ENCODE measurements at places on chromosomes 12 and 14. TPM values are rescaled to one million over a fixed set of nuclear protein-coding genes. Genes with fewer than 3 reads are reported as not detected.

GRCh38 chr14:69363055-69363454 lies 35.0 kb downstream of the ERH start:
- DNase-seq = peak; percentile 20

- no peak for DNase-seq
These were observed 309.8 kb upstream of the TMEM132C start for GRCh38 chr12:127957001-127957660.

The AKAP5 gene
- polyA plus RNA-seq = 0.11 TPM

The GPRC5D gene
- polyA plus RNA-seq = not detected

- no peak for DNase-seq
These were observed 83.1 kb upstream of the TSPAN8 start for GRCh38 chr12:71240946-71241345.

DNA sequence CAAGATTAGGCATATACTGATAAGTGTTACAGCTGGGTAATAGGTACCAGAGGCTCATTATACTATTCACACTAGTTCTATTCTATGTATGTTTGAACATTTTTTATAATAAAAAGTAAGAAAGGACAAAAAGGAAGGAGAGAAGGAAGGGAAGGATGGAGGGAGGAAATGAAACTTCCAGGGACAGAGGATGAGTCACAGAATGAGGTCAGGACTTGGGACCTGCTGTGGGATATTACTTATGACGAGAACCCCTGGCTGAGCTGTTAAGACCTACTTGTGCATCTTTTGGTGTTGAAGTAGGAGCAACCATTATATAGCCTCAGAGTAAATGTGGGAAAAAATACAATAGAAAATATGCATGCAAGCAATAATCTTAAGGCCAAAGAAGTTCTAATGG lies 16.7 kb upstream of the TMEM260 start:
- DNase-seq = no peak

- DNase-seq = no peak
These were observed 19.3 kb downstream of the NT5DC3 start for GRCh38 chr12:103821773-103822172.

The GMPR2 gene
- 28.4 TPM for polyA plus RNA-seq

DNA sequence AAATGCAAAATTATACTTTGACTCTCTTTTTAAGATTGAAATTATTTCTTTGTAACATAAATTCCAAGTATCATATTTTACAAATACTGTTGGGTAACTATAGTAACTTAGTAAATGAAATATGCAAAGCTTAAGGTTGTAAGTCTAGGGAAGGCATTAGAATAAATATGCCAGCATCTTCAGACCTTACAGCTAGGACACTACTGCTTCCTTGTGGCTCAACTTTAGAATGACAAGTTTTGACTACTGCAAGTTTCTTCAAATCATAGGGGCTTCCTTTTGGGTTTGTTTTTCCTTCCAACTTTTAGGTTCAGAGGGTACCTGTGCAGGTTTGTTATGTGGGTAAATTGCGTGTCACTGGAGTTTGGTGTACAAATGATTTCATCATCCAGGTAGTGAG lies 17.7 kb upstream of the ANP32D start:
- no peak for DNase-seq

The CLEC7A gene
- not detected for polyA plus RNA-seq

GRCh38 chr12:123118497-123118896 lies 32.4 kb downstream of the PITPNM2 start:
- no peak for DNase-seq

GRCh38 chr12:15474766-15475165 lies 152.5 kb downstream of the PTPRO start:
- no peak for DNase-seq

DNA sequence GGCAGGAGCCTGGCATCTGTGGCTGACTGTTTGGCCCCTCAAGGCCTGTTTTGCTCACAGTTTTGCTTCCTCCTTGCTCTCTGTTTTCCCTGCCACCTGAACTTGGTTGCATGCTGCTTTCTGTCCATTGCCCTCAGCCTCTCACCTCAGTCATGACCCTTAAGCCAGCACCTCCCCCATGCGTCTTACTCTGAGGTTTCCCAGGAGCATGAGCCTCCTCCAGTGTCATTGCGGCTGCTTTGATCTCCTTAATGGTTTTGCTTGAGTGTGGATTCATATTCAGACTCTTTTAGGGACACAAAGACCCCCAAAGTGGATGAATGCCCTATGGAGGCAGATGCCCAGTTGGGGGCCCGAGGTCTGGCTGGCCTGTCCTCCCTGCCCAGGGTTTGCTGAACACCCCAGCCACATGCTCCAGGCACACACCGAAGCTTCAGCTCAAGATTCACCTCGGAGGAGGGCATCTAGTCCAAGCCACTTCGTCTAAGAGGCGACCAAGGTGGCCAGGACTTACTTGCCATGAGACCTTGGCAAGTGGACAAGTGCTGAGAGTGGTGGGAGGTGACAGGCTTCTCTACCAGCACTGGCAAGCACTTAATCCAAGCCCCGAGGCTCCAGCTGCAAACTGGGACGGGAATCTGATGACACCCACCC lies 95.4 kb upstream of the DIO3 start:
- DNase-seq = no peak

DNA sequence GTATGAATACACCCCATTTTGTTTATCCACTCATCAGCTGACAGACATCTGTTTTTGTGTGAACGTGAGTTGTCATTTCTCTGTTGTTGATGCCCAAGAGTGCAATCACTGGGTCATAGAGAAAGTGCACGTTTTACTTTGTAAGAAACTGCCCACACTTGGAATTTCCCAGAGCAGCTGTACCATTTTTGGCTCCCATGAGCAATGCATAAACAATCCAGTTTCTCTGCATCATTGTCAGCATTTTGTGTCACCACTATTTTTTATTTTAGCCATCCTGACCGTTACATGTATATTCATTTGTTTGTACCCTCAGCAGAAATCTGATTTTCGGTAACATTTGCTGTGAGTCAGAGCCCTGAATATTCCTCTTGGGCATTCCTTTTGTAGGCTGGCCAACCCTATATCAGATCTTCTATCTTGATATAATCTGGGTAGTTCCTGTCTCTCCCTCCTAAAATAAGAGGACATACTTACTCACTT lies 62.7 kb downstream of the RBM19 start:
- no peak for DNase-seq

- no peak for DNase-seq
These were observed 43.4 kb downstream of the SMIM41 start for GRCh38 chr12:52122904-52123303.

DNA sequence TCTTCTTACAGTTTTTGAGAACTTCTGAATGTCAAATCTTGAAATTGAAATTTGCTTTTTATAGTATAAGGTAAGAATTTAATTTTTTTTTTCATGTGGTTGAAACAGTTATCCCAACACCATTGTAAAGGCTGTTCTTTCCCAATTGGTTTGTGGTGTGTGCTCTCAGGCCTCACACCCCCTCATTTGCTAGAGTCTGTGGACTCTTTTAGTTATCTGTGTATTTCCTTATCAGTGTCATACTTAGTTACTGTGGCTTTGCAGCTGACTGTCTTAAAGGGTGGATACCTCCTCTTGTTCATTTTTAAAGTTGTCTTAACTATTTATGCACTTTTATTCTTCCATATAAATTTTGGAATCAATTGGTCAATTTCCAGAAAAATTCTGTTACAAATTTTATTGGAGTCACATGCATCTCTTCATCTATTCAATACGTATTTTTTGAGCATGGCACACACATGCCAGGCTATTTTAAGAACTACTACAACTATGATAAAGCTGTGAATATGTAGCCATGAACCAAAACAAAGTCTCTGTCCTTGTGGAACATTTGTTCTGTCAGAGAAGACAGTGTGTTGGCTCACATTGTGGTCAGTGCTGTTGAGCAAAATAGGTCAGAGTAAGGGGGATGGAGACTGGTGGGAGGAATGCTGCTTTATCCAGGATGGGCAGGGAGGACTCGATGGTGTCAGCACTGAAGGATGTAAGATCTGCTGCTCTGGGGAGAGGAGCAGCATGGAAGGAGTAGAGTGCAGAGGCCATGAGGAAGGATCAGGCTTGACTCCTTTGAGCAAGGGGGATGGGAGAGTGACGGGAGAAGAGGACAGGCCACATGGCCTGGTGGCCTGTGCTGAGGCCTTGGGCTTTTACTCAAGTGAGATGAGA lies 24.1 kb downstream of the FGF23 start:
- no peak for DNase-seq

DNA sequence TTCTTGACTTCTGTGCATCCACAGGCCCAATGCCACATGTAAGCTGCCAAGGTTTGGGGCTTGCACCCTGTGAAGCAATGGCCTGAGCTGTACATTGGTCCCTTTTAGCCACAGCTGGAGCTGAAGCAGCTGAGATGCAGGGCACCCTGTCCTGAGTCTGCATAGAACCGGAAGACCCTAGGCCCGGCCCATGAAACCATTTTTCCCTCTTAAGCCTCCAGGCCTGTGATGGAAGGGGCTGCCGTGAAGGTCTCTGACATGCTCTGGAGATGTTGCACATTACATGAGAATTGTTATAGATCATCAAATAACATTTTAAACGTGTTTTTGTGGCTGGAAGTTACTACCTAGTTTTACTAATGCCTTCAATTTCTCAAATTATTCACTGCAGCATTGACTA lies 188.7 kb downstream of the RPAP3 start:
- no peak for DNase-seq

GRCh38 chr14:44403193-44403592 lies 103.9 kb downstream of the FSCB start:
- DNase-seq = no peak

- no peak for DNase-seq
These were observed 128.2 kb upstream of the NOS1 start for GRCh38 chr12:117489671-117490070.

DNA sequence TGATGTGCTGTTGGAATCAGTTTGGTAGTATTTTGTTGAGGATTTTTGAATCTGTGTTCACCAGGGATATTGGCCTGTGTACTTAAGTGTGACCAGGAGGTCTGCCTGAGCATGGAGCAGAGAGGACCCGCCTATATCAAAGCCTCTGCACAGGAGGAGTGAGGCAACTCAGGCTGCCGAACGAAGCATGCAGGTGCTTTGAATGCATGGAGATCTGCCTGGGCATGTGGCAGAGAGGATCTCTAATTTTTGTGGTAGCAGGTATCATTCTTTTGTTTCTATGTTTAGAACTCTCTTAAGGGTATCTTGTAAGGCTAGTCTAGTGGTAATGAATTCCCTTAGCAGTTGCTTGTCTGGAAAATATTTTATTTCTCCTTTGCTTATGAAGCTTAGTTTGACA lies 26.9 kb downstream of the RAB3IP start:
- no peak for DNase-seq

- DNase-seq = peak; percentile 23
These were observed 57.5 kb downstream of the PLEKHA5 start for GRCh38 chr12:19186722-19187661.
